CD4-positive, alpha-beta T cell treated with Interleukin-4 for 1 hour (primary cell): ENCODE measurements at places on chromosomes 6 and 20.

DNA sequence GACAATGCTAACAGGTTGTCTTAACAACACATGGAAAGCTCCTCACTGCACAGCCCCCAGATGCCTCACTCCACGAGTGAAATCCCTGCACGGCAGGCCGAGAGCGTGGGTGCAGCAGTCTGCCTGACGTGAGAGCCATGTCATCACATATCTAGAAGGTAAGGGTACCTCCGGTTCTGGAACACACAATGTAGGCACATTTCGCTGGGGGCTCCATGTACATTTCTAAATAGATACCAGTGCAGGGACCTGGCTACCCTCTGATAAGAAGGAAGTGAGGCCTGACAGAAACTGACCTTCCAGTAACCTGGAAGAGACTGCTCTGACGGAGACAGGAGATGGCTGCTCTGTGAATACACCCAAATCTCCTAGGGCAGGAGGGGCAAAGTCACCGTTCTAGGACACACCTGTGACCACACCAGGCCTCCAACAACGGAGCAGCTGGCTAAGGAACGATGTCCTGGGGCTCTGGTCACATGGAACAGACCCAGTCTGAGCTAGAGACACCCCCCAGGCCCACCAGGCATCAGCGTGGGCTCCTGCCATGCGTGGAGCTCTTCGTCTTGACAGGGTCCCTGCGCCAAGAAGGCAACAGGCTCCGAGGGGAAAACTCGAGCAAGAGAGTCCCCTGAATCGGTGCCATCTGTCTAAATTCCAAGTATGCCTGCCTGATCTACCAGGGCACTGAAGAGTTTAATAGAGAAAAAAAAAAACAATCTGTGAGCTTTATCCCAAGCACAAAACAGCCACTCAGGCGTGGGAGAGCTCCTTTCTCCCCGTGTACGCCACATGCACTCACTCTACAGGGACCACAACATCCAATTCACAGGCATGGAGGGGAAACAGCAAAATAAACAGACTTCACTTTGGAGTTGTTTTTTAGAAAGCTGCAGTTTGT lies 27.5 kb downstream of the RNASET2 start:
- DNase-seq = no peak

DNA sequence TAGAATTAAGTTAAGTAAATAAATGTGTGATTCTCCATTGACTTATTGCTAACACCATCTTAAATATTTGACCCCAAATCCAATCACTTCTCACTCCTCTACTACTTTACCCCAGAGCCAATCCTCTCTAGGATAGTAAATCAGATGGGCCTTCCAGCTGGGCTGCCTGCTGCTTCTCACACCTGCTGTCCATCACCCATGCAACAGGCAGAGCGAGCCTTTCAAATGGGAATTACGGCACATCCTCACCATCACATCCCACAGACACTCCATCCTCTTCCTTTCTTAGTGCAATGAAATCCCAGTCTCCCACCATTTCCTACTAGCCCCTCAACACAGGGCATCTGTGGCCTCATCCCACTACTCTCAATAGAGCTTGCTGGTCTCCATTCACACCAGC lies 34.0 kb downstream of the HLA-F start:
- no peak for DNase-seq

DNA sequence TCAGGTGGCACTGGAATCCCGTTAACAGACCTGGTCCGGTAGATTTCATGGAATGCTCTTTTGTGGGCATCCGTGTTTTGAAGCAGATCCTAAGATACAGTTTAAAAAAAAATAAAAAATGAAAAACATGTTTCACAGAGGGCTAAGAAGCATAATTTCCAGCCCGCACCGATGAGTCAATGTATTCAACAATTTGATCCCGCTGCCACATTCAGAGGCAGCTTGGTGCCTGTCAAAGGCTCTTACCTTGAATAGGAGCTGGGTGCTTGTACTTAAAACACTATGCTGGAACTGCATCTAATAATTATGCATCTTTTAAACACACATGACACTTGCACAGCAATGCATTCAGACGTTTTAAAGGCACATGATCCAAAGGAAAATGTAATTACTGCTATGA lies 164.8 kb downstream of the SYNE1 start:
- DNase-seq = no peak

GRCh38 chr6:107778265-107778664 lies 45.8 kb downstream of the SCML4 start:
- no peak for DNase-seq

GRCh38 chr6:21984561-21984960 lies 312.3 kb downstream of the PRL start:
- DNase-seq = no peak

DNA sequence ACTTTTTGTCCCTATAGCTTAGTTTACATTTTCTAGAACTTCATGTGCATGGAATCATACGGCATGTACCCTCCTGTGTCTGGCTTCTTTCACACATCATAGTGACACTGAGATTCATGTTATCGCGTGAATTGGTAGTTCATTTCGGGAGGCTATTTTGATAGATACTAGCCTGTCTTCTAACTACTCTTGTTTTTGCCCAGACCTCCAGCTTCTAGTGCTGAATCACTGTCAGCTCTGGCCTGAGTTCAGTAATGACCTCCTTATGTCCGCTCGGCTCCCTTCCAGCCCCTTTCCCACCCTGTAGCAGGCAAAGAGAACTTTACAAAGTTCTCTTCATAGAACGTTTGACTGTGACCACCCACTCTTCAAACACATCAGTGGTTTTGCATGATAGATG lies 14.1 kb downstream of the MYBL2 start:
- DNase-seq = no peak

DNA sequence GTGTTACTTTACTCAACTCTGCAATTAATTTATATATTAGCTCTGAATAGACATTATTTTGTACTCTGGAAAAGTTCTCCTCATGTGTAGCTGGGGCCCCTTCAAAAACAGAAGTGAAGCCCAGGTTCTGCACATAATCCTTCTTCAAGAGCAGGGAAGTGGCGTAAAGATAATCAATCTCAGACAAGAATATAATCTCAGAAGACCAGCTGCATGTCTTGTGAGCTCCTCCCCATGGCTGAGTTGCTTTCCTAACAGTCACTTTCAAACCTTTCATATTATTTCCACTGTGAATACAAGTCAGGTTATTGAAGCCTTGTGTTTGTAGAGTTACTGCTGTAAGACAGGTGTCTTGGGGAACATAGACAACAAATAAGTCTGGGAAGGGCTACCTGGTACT lies 691.9 kb downstream of the RFPL4B start:
- DNase-seq = no peak

- DNase-seq = no peak
These were observed 92.8 kb upstream of the MLN start for GRCh38 chr6:33896391-33897188.

DNA sequence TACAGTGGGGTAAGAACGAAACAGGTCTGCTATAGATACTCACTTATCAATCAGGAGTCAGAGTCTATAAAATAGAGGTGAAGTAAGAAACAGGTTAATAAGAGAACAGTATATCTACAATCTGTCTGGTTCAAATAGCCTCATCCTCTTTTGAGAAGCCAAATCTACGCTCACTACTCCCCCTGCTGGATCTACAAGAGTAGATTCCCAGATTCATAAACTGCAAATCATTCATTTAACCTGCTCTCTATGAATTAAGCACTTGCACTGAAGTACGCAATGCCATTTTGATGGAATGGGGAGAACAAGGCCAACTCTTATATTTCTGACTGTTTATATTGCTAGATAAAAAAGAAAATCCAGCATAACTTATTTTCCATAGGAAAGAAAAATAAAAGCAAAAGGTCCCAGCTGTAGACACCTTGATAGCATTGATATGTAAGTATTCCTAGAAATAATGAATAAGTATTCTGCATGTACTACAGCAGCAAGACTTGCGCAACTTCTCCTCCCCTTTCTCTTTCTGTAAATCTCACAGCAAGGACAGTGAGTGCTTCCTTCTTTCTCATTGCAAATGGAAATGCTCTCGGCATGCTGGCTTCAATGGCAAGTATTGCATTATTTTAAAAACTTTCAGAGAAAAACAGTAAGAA lies 92.3 kb downstream of the RFX6 start:
- DNase-seq = peak; percentile 10

GRCh38 chr6:133621751-133622150 lies 267.2 kb upstream of the TCF21 start:
- no peak for DNase-seq

DNA sequence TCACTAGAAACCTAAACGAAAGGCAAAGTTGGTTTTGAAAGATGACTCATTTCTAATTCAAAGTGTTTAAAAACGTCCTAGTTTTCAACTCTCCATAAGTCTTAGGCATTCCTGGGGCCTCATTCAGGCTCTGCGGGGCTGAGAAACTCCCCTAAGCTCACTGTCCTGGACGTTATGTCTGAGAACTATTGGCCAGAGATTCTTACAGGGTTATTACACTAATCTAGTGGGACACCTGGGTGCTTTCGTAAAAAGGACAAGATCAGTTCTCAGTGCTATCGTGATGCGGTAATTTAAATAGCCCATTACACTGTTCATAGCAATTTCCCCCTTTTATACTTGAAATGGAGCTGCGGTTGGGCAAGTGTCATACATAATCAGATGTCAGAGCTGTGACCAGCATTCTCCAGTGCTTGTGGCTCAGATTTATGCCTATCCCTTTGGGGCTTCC lies 280.9 kb downstream of the QKI start:
- no peak for DNase-seq

DNA sequence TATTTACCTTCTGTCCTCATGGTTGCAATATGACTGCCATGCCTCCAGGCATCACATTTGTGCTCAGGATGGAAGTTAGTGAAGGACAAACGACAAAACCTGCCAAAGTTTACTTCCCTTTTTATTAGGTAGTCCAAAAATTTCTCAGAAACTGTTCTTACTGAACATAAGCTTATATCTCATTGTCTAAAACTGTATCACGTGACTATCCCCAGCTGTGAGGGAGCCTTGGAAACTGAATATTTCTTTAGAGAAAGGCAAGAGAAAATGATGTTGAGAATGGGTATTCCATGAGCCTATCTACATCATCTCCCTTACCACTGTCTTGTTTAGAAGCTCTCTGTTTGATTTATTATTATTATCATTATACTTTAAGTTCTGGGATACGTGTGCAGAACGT lies 303.6 kb upstream of the PRND start:
- DNase-seq = no peak

DNA sequence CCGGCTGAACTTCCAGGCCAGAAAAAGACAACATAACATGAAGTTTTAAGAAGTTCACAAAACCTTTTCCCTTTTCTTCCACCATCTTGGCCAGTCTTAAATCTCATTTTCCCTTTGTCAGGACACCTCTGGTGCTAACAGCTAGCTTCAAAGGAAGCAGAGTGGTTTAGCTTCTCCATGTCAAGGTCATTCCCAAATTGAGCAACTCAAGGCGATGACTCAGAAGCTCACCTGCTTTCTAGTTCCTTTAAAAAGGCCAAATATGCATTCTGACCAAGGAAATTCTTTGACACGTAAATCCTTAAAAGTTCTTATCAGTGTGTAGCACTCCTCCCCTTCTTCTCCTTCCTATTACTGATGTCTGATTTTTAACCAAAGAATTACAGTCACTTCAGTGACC lies 69.6 kb upstream of the VGLL2 start:
- DNase-seq = no peak

DNA sequence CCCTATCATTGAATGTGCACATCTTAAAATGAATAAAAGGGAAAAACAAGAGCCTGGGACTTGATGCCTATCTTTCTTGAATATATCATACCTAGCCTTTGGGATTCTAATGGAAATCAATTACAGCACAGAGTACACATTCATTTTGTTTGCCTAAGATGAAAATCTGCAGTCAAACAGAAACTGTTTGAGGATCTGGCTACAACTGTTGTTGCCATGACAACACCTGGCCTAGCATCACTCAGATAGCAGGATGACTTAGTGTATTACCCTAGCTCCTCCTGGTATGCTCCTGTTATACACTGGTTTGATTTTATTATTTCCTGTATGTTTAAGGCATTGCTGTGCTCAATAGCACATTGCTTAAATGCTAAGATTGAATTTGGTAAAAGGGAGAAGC lies 71.5 kb upstream of the LAMP5 start:
- no peak for DNase-seq

DNA sequence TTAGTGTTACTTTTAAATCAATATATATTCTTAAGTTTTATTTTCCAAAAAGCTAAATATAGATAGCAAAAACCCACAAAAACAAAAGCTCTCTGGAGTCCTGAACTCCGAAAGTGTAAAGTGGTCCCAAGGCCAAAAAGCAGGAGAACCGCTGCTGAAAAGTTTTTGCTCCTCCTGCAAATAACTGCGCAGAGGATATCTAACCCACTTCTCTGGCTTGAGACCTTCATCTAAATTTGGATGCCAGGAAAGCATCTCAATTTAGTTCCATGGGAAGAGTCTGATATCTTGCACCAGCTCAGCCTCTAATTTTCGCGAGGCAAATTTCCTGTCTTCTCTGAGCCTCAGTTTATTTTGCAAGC lies 523 bp downstream of the MRPS10 start:
- DNase-seq = no peak

DNA sequence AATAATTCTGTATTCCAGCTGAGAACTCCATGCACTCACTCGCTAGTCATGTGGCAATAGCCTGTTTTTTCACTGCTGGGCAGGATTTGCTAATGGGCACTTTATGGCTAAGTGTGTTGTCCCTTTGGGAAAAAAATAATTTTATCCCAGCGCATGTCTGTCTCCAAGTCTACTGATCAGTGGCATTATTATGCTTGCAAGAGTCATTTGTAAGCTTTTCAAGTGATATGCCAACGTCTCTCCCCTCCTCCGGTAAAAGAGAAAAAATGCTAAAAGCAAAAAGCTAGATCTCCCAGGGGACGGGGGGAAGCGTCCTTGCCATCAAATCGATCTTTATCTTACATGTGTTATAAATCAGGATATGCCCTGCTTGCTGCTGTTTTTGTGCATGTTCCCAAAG lies 407.7 kb downstream of the CDH26 start:
- no peak for DNase-seq

GRCh38 chr20:58020656-58021454 lies 207.6 kb downstream of the ANKRD60 start:
- DNase-seq = no peak

DNA sequence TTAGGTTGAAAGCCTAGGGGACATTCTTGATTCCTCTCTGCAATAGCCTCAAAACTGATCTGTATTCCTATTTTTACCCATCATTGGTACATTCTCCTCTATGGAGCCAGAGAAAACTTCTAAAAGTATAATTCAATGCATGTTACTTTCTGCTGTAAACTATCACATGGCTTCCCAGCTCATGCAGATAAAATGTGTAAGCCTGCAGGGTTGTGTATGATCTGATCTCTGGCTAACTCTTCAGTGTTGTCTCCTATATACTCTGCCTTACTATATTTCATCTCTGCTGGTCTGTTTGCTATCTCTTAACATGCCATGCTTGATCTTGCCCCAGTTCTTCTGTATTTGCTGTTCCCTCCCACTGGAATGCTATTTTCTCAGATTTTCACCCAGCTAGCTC lies 323.3 kb upstream of the RSPO3 start:
- no peak for DNase-seq

DNA sequence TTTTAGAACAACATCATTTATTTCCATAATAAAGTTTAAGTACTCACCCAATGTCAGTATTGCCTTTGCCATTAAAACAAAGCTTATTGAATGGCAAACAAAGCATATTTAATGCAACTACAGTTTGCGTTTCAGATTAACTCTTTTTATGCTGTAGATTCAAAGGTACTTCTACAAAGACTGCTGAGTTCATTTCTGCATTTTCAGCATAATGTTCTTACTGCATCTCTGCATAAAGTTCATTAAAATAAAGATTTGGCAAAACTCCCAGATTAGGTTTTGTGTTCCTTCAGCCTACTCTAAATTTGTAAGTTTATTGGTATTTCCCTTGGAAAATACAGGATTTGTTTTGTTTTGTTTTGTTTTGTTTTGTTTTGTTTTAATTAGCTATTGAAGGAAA lies 359.4 kb downstream of the ADGRB3 start:
- DNase-seq = no peak
